ENCODE measurements at places on chromosomes 7 and 10.

- no peak for DNase-seq
These were observed 252.5 kb downstream of the TNS3 start for GRCh38 chr7:47329320-47329926.

- no peak for DNase-seq
These were observed 314.7 kb upstream of the ZNF32 start for GRCh38 chr10:43963379-43963778.

GRCh38 chr7:151824373-151824933 lies 52.5 kb downstream of the PRKAG2 start:
- no peak for DNase-seq

DNA sequence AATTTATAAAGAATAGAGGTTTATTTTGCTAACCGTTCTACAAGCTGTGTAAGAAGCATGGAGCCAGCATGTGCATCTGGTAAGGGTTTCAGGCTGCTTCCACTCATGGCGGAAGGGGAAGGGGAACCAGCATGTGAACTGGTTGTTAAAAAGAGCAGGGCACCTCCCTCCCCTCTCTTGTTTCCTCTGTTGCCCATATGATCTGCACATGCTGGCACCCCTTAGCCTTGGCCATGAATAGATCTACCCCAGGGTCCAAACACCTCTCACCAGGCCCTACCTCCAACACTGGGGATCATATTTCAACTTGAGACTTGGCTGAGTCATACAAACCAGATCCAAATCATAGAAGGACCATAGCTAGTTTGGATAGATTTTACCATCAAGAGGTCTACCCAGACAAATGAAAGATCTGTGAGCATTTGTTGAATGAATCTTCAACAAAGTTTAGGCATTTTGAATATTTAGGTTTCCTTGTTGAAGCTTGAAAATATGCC lies 36.0 kb upstream of the NRP1 start:
- DNase-seq, result no peak

- no peak for DNase-seq
These were observed 69.7 kb upstream of the ZNRF2 start for GRCh38 chr7:30214651-30215137.

DNA sequence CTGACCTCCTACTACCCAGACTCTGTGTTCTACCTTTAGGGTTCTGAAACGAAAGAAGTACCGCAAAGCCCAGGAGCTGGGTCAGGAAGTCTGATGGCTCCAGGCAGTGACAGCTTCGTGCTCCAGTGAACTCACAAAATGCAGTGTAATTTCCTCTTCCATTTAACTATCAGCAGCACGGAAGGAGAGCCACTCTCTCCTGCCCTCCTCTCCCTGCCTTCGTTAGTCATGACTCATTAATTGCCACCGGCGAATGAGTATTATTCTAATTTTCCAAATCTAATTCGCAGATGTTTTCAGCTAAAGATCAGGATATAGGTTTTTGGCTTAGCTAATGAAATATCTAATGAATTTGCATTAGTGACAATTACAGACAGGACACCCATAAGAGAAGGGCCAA lies 1262.0 kb downstream of the TYW1 start:
- DNase-seq, result no peak

- no peak for DNase-seq
These were observed 203.1 kb upstream of the AUTS2 start for GRCh38 chr7:69395061-69395714.

GRCh38 chr10:110802551-110803238 lies 69.0 kb upstream of the PDCD4 start:
- no peak for DNase-seq

GRCh38 chr10:98980353-98980752 lies 255.3 kb downstream of the HPSE2 start:
- no peak for DNase-seq

DNA sequence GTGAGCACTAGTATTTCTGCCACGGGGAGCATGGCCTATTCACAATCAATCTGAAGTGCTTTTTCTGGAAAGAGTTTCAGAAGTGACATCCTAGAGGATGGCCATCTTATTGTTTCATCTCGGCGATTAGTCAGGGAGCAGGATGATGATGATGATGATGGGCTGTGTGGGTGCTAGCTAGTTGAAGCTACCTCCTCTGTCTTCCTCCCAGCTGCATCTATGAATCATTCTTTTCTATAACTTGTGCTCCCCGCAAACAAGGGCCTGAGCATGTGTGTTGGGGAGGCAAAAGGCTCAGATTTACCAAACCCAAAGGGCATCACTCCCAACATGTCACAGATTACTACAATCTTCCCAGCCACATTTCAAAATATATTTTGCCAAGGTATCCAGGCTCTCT lies 118.7 kb upstream of the LAMB4 start:
- DNase-seq, result no peak

DNA sequence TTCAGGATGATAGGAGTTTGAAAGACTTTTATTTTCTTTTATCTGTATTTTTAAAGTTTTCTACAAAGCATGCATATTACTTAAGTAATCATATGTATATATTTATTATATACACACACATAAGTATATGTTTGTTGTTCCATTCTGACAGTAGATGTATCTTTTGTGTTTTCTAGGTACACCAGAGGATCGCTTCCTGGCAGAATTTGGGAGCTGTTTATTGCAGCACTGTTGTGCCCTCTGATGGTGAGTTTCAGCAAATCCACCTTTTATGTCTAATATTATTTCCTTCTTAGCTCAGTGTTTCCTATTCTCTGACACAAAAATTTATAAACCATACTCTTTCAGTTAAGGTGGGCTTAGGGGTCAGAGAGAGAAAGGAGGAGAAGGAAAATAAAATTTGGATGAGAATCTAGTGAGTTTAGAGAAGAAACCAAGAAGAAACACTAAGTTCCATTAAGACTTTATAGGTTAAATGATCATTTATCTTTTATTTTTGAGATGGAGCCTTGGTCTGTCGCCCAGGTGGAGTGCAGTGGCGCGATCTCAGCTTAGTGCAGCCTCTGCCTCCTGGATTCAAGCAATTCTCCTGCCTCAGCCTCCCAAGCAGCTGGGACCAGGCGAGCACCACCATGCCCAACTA lies 59.2 kb upstream of the OIT3 start:
- no peak for DNase-seq

DNA sequence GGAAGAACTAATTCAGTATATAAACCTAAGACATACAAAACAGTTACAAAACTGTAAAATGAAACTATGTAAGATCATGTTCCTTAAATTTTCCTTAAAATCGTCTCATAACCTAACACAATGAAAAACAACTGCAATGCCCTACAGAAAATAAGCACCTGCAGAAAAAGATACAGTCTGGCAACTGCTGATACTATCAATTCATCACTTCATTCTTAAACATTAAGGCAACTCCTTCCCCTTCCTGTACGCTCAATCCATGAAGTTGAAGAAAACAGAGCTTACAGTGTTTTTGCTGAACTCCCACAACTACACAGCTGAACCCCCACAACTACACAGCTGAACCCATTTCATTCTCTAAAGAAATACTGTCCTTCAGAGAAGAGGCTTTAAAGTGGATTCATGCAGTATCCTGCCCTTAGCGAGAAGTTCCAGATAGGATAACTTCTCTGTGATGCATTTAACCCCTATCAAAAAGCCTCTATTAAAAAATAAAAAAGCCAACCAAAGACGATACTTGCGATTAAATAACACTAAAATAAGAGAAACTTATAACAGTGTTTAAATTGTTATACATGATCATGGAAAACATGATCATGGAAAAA lies 50.0 kb downstream of the JMJD1C start:
- DNase-seq, result no peak

DNA sequence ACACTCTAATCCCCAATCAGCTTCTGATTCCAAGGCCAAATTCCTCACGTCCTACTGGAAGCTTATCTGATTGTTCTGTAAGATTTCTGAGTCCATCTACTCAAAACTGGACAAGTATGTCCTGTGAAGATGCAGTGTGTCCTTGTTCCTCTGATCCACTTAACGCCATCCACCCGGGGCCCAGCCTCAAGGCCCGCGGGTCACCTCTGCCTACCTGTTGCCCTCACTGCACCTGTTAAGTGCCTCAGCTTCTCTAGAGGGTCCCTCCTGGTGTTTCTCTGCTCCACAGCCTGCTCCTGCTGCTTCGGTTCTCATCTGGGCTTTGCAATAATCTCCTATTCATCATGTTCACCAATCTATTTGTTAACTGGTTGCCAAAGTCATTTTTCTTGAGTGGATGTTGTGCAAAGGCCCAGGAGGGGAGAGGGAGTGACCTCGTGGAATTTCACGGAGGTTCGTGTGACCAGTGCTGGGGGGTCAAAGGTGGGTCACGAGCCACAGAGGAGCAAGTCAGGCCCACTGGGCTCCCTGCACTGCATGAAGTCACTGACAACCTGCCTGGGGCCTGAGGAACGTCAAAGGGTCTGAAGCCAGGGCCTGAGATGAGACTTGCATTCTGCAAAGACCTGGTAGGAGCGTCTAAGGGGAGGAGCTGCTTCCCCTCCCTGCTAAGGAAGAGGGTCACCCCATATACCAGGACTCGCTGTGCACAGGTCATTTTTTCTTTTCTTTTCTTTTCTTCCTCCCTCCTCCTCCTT lies 338.1 kb downstream of the WDR37 start:
- no peak for DNase-seq

DNA sequence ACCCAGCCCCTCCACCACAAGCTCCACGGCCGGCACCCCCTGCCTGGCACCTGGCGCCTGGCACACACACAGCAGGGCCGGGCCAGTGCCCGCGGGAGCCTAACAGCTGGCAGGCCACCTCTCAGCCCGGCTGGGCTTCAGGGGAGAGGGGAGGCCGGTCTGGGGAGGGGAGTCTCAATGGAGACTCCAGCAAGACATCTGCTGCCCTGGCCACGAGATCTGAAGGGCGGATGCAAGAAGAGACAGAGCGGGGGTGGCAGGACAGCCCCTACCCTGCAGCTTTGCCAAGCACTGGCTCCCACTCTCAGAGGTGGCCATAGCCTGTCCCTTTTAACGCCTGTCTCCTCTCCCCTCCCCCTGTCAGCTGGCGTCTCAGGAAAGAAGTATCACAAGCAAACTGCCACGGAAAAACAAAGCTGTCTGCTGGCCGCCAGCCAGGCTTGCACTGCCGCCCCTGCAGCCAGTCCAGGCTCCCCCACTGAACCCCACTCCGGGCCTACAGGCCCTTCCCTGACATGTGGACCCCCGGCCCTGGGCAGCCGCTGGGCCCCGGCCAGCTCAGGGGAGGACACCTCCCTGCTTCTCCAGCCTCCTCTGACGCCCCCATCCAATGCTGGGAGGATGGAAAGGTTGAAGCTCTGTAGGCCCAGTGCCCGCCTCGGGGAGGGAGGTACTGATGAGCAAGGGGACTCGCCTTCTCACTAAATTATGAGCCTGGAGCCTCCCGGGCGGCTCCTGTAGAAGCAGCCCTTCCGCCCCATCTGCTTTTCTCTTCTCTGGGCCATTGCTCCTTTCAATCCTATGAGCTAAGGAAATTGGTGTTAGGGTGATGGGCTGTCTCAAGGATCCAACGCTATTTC lies 178.4 kb downstream of the ARHGAP12 start:
- no peak for DNase-seq

DNA sequence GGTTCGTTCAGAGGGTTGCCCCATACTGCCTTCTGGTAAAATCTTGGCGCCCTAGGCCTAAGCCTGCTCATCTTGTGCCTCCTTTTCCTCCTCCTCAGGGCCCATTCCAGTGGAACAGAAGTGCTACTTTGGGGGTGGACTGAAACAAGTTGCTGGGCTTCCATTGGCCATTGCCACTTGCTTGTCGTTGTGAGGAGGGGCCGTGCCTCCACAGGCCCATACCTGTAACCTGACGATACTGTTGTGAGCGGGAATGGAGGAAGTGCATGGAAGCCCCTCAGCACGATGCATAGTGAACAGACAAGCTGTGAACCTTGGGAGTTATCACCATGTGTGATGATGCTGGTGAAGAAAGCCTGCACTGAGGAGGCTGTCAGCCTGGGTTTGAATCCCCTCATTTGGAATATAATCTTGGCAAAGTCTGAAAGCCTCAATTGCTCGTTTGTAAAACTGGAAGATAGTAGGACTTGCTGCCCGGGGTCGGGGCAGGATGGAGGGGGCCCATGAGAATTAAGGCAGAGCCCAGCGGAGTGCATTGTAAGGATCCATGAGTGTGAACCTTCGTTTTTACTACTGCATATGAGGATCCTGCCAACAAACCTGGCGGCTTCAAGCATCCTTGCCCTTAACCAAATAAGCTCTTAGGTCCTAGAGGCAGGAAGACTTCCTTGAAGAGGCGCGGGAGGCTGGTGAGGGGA lies 671 bp upstream of the PAPSS2 start:
- DNase-seq, result no peak

DNA sequence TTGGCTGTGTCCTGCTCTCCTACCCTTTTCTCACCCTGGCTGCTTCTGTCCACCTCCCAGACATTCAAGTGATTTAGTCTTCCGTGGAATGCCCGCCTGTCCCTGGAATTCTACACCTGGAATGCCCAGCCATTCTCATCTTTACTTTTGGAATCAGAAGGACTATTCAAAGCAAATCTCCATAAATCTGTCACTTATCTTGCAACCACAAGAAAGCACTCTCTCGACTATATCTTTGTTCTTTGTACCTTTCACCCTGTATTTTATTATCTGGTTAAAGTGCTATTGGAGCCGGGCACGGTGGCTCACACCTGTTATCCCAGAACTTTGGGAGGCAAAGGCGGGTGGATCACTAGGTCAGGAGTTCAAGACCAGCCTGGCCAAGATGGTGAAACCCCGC lies 79.3 kb upstream of the KMT2E start:
- no peak for DNase-seq

- DNase-seq, result no peak
These were observed 29.0 kb upstream of the ZNF273 start for GRCh38 chr7:64874114-64874513.

- DNase-seq, result no peak
These were observed 27.9 kb upstream of the JAZF1 start for GRCh38 chr7:28208506-28208905.

GRCh38 chr7:30251708-30252329 lies 32.6 kb upstream of the ZNRF2 start:
- no peak for DNase-seq

GRCh38 chr10:77244746-77245145 lies 392.9 kb downstream of the KCNMA1 start:
- DNase-seq, result no peak

- no peak for DNase-seq
These were observed 11.5 kb downstream of the OR6B1 start for GRCh38 chr7:144011458-144012230.

GRCh38 chr10:117519286-117519685 lies 23.3 kb upstream of the EMX2 start:
- DNase-seq, result no peak

DNA sequence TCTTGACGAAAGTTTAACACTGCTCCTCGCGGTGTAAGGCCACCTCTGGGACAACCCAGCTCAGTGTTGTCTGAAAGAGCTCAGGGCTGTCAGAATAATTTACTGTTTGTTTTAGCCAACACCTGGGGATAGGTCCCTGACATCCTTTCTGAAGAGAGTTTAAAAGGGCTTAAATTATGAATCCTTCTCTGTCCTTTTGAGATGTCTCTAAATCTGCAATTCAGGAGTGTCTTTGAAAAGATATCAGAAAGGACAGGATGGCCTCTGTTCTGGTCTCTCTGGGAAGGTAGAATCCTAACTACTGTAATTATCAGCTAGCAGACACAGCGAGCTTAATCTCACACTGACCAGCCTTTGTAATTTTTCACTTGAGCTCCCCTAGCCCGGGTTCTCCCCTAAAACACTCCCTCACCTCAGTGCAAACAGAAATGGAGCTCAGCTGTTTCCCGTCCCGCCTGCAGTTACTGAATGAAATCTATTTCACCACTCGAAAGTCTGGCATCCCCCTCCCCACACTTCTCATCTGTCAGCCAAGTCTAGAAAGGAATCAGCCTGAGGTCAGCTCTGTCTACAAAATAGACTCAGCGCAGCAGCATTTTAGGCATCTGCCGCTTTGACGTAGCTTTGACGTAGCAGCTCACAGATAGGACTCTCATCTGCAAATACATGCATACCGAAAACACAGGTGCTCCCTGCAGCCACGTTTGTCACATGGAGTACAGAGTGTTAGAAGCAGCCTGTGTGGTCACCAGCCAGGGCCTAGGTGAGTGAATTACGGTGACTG lies 4.8 kb downstream of the DYNC2I1 start:
- no peak for DNase-seq

Data from stimulated activated naive CD4-positive, alpha-beta T cell treated with Interleukin-2 at 50 U/mL for 16 hours (primary cell).